ENCODE measurements at places on chromosomes 6 and 20. TPM values are rescaled to one million over a fixed set of nuclear protein-coding genes. Genes with fewer than 3 reads are reported as not detected.

GPSM3 gene
- 216 TPM for total RNA-seq

- peaks cover 3% of the 10 kb centered on the region for H3K36me3 ChIP-seq
- H3K4me3 ChIP-seq: peak overlapping the region; percentile 71
- H3K27ac ChIP-seq: no peak overlapping the region
- H3K27me3 ChIP-seq: peaks cover 50% of the 10 kb centered on the region
- peaks cover 18% of the 10 kb centered on the region for H3K4me1 ChIP-seq
Observed at GRCh38 chr6:28657381-28657768, 131.7 kb downstream of the GPX5 start.

DNA sequence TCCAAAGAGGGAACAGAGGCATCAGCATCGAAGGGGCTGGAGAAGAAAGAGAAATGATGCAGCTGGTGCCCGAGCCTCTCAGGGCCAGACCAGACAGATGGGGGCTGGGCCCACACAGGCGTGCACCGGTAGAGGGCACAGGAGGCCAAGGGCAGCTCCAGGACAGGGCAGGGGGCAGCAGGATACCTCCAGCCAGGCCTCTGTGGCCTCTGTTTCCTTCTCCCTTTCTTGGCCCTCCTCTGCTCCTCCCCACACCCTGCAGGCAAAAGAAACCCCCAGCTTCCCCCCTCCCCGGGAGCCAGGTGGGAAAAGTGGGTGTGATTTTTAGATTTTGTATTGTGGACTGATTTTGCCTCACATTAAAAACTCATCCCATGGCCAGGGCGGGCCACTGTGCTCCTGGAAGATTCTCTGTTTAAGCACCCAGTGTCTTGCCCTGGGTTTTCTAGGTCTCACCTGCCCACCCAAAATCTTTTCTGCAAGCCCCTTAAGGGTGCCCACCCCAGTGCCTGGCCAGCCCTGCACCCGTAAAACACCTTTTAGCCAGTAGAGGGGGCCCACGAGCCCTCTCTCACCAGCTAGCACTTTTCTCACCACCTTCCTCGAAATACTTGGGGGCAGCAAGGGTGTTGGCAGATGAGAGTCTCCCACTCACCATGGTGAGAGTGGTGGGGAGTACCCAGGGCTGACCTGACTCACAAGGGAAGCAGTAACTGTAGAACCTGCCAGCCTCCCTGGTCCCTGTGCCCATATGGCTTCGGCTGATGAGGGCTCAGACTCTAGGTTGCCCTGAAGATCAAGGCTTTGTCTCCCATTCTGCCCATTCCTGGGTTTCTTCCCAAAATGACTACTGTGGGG, 35.7 kb upstream of the ID1 start:
- H3K27ac ChIP-seq: no peak overlapping the region
- DNase-seq: peak; percentile 75
- H3K4me3 ChIP-seq: no peak overlapping the region
- H3K4me1 ChIP-seq: peaks cover 31% of the 10 kb centered on the region
- no peaks in the 10 kb centered on the region for H3K27me3 ChIP-seq

DNA sequence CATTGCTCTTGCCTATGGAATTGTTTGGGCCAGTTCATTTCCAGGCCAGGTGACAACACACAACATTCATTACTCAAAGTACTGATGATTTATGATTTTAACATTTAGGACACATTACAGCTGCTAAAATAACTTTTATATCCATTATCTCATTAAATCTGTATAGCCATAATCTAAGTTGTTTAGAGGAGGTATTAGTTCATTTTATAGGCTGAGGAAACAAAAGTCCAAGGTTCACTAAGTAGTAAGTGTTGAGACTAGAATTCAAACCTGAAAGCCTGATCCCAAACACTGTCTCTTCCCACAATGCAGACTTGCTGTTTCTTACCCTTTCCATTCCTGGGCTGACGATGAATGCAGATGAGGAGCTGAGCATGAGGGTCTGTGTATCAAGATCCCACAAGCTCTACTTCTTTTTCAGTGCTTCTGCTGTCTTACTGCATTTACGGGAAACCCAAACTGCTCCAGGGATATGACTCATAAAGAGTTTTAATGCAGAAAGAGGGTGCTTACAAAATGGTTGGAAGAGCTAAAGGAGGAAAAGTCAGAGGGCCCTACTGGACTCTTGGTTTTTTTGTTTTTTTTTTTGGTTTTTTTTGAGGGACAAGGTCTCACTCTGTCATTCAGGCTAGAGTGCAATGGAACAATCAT, 17.9 kb downstream of the TENT5A start:
- H3K27ac ChIP-seq: no peak overlapping the region
- H3K27me3 ChIP-seq: peaks cover 2% of the 10 kb centered on the region
- no peaks in the 10 kb centered on the region for H3K4me1 ChIP-seq
- DNase-seq: no peak
- no peak overlapping the region for H3K4me3 ChIP-seq

- no peaks in the 10 kb centered on the region for H3K4me1 ChIP-seq
- no peaks in the 10 kb centered on the region for H3K36me3 ChIP-seq
- H3K27ac ChIP-seq: no peak overlapping the region
- no peak for DNase-seq
- H3K27me3 ChIP-seq: peaks cover 5% of the 10 kb centered on the region
Observed at GRCh38 chr20:39326050-39326449, 363.9 kb downstream of the DHX35 start.

- H3K27ac ChIP-seq: no peak overlapping the region
- no peak for DNase-seq
- no peak overlapping the region for H3K4me3 ChIP-seq
- H3K27me3 ChIP-seq: no peaks in the 10 kb centered on the region
Observed at GRCh38 chr6:147195510-147195909, 8.7 kb upstream of the STXBP5 start.

DNA sequence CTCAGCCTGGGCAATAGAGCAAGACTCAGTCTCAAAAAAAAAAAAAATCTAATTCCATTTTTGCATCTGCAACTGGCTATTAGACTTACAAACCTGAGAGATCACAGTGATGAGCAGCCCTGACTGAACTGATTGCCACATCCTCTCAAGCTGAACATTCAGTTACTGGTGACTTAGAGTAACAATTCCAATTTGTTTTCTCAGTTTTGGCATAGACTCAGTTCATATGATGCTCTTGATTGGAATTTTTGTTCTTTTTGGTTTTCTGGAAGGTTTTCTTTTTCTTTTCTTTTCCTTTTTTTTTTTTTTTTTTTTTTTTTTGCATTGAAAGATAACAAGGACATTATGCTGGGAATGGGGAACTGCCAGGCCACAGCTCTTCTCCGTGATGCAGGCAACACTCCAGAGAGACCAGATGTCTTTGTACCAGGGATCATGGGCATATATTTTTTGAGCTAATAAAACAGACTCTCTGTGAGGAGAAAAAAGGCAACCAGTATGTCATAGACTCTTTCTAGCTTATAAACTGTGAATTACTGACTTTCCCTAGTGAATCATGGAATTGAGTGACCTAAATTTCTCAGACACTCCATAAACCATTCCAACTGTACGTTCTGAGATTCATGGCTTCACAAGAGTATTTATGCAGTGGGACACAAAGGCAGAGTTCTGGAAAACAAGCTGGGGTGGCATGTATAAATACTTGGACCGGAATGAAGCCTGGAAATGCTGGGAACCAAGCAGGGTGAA, 86.0 kb upstream of the SLC2A12 start:
- no peaks in the 10 kb centered on the region for H3K4me1 ChIP-seq
- H3K27me3 ChIP-seq: peaks cover 2% of the 10 kb centered on the region
- no peak for DNase-seq
- no peaks in the 10 kb centered on the region for H3K36me3 ChIP-seq

- no peaks in the 10 kb centered on the region for H3K27me3 ChIP-seq
- no peak overlapping the region for H3K4me3 ChIP-seq
- no peaks in the 10 kb centered on the region for H3K4me1 ChIP-seq
- DNase-seq: no peak
- no peaks in the 10 kb centered on the region for H3K36me3 ChIP-seq
Observed at GRCh38 chr6:10862361-10862760, 19.5 kb downstream of the GCM2 start.

TMEM63B gene
- total RNA-seq: 15.5 TPM

DNA sequence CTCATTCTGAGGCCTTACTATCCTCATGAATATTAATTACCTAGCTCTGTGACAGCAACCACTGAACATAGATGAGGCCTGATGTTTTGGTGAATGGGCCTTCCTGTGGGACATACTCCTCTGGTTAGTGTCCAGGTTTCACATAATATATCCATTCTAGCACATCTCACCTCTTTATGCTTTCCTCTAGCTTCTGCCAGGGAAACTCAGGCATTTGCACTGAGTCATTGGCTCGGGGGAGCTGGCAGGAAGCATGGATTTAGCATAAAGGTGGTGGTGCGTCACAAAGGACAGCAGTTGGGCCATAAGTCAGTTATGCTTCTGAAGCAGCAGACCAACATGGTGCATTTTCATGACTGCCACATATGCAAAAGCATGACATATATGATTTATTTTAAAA, 37.5 kb upstream of the TMEM170B start:
- DNase-seq: no peak
- H3K36me3 ChIP-seq: no peaks in the 10 kb centered on the region
- H3K4me3 ChIP-seq: no peak overlapping the region
- peaks cover 9% of the 10 kb centered on the region for H3K27me3 ChIP-seq
- no peak overlapping the region for H3K27ac ChIP-seq

Measured in activated CD8-positive, alpha-beta T cell treated with anti-CD3 and anti-CD28 coated beads, Interleukin-2, amount 10 ng/mL, durations not matched to agents 7 days and 5 days (primary cell).